CD8-positive, alpha-beta memory T cell (primary cell): ENCODE measurements at places on chromosomes 3 and 15. TPM values are rescaled to one million over a fixed set of nuclear protein-coding genes. Genes with fewer than 3 reads are reported as not detected.

The SEMA3G gene
- 0.13 TPM for total RNA-seq

DNA sequence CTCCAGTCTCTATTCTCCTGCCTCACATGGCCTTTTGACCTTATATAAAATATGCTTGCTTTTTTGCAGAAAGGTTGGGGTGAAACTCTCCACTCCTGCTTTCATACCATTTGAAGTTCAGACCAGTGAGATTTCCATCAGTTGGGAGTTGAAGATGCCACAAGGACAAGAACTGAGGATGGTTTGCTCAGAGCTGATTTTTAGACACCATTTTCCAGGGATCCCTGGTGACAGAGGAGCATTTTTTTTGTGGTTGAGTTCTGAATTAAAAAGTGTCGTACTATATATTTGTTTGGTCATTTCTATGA, 8.8 kb upstream of the TM4SF1 start:
- DNase-seq = no peak

The ABHD14A gene
- total RNA-seq = 16.0 TPM

GRCh38 chr3:49805367-49805782, 2.3 kb downstream of the INKA1 start:
- DNase-seq = no peak

The TICRR gene
- total RNA-seq = 14.0 TPM

DNA sequence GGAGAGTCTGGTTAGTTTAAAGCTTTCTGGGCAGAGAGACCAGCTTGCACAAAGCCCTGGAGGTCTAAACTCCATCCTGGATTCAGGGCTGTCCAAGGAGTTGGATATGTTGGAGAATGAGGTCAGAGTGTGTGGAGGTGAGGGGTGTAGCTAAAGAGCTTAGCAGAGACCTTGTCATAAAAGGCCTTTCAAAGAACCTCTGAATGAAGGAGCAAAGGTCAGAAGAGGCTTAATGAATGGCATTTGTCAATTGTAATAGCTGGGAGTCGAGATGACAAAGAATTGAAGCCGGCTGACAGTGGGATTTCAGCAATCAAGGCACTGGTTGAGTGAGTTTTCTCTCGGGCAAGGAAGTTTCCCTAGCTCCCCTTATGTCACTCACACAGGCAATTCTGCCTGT, 202.6 kb downstream of the PDCD6IP start:
- DNase-seq = no peak

DNA sequence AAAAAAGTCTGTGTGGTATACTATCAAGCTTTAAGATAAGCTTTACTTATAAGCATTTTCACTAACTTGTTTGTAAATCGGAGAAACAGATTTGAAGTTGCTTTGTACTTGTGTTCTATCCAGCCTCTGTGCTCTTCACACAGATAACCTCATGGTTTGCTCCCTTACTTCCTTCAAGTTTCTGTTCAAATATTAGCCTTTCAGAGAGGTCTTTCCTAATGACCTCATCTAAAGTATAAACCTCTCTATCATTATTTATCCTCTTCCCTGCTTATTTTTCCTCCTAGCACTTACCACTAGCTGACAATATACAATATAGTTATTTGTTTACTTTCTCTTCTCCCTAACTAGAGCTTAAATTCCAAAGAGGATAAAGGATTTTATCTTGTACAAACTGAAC, 180.0 kb downstream of the CBLB start:
- DNase-seq = no peak

GRCh38 chr15:90002428-90002844, 1.3 kb downstream of the ZNF710 start:
- peak; percentile 21 for DNase-seq

GRCh38 chr3:168093229-168093628, 2.5 kb downstream of the GOLIM4 start:
- no peak for DNase-seq

GRCh38 chr3:127068871-127069270, 86.0 kb downstream of the PLXNA1 start:
- DNase-seq = no peak

The ZPLD1 gene
- not detected for total RNA-seq

GRCh38 chr3:9422712-9423424, 25.5 kb downstream of the SETD5 start:
- no peak for DNase-seq

The BAHD1 gene
- total RNA-seq = 24.9 TPM

DNA sequence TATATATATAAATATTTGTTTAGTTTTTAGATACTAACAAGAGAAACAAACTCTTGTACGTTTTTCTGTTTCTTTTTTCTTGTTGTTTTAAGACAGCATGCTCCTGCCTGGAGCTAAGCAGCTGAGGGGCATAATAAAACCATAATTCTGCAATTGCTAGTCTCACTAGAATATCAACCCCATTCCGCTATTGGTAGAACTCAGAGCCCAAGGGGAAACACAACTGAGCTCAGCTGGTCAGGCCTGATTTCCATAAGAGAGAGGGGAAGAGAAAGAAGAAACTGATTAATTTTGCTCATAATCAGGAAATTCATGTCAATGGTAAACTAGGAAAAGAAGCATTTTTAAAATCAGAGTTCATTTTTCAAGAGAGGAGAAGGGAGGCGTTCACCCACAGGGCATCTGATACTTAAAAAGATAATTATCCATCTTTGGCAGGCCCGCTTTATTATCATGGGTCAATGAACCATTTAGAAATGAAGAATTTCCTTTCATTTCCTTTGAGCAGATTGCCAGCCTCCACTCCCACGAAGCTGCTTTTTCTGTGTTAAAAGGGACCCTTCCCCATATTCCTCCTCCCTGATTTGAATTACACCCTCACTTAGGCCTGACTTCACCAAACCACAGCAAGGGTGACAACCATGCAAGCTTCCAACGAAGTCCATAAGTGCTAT, 965.3 kb upstream of the CFAP20DC start:
- DNase-seq = no peak

DNA sequence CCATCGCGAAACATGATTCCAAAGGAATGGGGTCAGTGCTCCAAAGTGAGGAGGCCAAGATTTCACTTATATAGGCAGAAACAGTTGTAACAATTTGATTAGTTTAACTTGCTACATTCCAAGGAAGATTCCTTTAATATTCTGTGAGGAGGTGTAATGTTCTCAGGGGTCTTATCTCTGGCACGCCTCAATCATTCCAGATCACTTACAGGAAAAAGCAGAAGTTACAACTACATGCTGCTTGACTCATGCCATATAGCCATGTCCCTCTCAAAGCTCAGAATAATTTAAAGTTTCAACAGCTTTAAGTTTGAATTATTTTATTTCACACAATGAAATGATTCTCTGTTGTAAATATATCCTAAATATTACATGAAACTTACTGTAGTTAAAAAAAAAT, 3.5 kb upstream of the FYTTD1 start:
- DNase-seq = no peak

- DNase-seq = no peak
Observed at GRCh38 chr3:13660042-13660874, 111.3 kb downstream of the FBLN2 start.

The MESP1 gene
- 5.6 TPM for total RNA-seq

- DNase-seq = no peak
Observed at GRCh38 chr15:55829826-55830225, 86.9 kb upstream of the PRTG start.

The IL5RA gene
- total RNA-seq = 0.70 TPM

- DNase-seq = no peak
Observed at GRCh38 chr3:73498764-73499622, 125.7 kb downstream of the PDZRN3 start.

GRCh38 chr3:130725746-130726145, 20.9 kb downstream of the PIK3R4 start:
- no peak for DNase-seq

- no peak for DNase-seq
Observed at GRCh38 chr15:71323082-71323481, 207.8 kb downstream of the THSD4 start.

The C3orf52 gene
- total RNA-seq = 2.8 TPM

The ITGA11 gene
- not detected for total RNA-seq

- DNase-seq = no peak
Observed at GRCh38 chr3:54445630-54446029, 323.3 kb downstream of the CACNA2D3 start.

- DNase-seq = no peak
Observed at GRCh38 chr3:27533261-27533607, 49.0 kb upstream of the SLC4A7 start.

GRCh38 chr15:45550436-45550835, 27.9 kb upstream of the SLC30A4 start:
- no peak for DNase-seq

The SEMA5B gene
- not detected for total RNA-seq

DNA sequence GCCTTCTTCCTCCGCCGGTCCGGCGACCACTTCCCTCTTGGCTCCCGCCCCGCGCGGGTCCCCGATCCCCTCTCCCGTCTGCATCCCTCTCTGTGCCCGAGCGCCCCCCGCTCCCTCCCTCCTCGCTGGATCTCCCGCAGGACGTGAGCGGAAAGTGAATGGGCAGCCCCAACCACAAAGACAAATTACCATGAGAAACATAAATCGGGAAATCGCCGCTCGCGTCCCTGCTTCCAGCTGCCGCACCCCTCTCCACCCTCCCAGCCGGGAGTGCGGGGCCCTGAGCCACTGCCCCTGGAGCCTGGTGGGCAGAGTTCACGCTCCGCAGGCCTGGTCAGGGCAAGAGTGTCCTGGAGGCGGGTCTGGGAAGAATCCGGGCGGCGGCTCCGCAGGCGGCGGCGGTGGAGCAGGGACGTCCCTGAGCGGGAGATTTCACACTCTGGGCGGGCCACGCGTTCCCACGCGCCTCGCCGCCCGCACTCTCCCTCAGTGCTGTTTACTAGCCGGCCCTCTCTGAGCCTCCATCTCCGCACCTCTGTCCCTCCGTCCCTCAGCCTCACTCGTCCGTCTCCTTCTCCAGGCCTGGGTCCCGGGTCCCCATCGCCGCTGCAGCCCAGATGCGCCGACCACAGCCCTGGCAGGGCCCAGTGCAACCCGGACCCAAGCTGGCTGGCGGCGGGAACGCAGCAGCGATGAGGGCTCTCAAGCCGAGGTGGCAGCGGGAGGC, 835 bp downstream of the SEMA5B start:
- DNase-seq = no peak

- no peak for DNase-seq
Observed at GRCh38 chr3:129994883-129995559, 20.5 kb downstream of the TRH start.

The GOLGA6L10 gene
- 0.96 TPM for total RNA-seq

The CADPS gene
- not detected for total RNA-seq

- DNase-seq = peak; percentile 85
Observed at GRCh38 chr3:9946112-9947024, 5.8 kb downstream of the PRRT3 start.

- no peak for DNase-seq
Observed at GRCh38 chr3:13228584-13228983, 155.4 kb upstream of the IQSEC1 start.

The CDV3 gene
- 298 TPM for total RNA-seq

The SLC22A14 gene
- not detected for total RNA-seq

The LRRC58 gene
- total RNA-seq = 37.6 TPM

GRCh38 chr15:77181305-77182074, 110.6 kb upstream of the TSPAN3 start:
- DNase-seq = peak; percentile 54

- no peak for DNase-seq
Observed at GRCh38 chr3:104106276-104106675, 1260.4 kb upstream of the ALCAM start.

GRCh38 chr3:104032283-104032682, 1334.4 kb upstream of the ALCAM start:
- DNase-seq = no peak

DNA sequence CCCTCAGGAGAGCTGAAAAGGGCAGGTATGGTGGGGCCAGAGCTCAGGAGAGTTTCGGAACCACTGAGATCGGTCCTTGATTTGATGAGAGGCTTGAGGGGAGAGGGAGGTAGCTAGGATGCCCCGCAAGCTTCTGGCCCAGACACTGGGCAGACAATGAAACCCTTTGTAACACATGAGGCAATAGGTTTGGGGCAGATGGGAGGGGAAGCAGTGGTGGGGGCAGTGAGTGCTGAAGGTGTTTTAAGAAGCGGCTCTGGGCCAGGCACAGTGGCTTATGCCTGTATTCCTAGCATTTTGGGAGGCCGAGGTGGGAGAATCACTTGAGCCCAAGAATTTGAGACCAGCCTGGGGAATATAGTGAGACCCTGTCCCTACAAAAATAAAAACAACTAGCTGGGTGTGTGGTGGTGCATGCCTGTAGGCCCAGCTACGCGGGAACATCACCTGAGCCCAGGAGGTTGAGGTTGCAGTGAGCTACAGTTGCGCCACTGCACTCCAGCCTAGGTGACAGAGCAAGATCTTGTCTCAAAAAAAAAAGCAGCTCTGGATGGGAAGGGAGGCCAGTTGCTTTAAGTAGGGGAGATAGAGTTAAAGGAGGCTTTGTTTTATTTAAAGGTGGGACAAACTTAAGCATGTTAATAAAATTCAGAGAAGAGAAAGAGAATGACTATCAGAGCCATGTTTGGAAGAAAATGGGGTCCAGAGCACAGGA, 9.6 kb upstream of the SNX22 start:
- DNase-seq = no peak

GRCh38 chr3:71046791-71047190, 536.7 kb downstream of the FOXP1 start:
- DNase-seq = no peak

The POPDC2 gene
- total RNA-seq = 3.2 TPM

GRCh38 chr3:135779590-135780235, 185.8 kb upstream of the PPP2R3A start:
- no peak for DNase-seq

The MRPL47 gene
- total RNA-seq = 73.0 TPM
